ENCODE measurements at places on chromosomes 4 and X.

DNA sequence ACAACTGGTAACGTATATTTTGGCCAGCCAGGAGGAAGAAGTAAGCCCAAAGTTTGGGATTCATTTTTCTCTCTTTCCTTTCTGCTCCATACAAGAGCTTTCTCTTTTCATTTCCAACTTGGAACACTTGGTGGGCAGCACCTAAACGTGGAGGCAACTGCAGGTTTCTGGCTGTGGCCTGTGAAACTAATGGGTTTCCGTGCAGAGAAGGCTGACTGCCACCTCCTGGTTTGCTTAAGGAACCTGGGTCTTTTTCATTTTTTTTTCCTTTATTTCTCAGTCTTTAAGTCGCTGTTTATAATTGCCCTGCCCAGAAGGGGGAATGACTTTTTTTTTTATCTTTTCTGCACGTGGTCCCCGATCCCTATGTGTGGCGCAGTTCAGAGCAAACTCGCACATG, 15.4 kb downstream of the ZNF718 start:
- no peaks in the 10 kb centered on the region for H3K27me3 ChIP-seq
- H3K27ac ChIP-seq = no peak overlapping the region
- H3K4me1 ChIP-seq = no peaks in the 10 kb centered on the region
- peaks cover 53% of the 10 kb centered on the region for H3K36me3 ChIP-seq
- DNase-seq = no peak

- no peaks in the 10 kb centered on the region for H3K27me3 ChIP-seq
- H3K27ac ChIP-seq = no peak overlapping the region
- no peak for DNase-seq
- H3K4me3 ChIP-seq = no peak overlapping the region
- no peaks in the 10 kb centered on the region for H3K36me3 ChIP-seq
These were observed 428.6 kb downstream of the DTHD1 start for GRCh38 chr4:36709991-36710390.

DNA sequence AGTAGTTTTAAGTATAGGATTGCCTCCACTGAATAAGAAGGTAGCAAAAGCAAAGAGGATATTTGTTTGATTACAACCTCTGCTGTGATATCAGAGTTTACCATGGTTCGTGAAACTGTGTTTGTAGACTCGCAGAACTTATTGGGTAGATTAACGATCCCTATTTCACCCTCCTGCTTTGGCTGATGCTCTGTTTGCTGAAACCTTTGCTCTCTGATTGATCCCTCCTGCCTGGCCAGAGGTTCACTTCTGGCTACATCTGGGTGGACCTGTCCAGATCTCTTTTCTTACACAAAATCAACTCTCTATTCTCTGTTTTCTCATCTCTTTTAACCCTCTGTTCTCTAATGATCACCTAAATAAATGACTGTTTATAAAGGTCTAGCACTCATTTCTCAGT, 37.9 kb upstream of the TMEM192 start:
- no peak for DNase-seq
- H3K27ac ChIP-seq = no peak overlapping the region
- H3K4me3 ChIP-seq = no peak overlapping the region
- no peaks in the 10 kb centered on the region for H3K27me3 ChIP-seq

DNA sequence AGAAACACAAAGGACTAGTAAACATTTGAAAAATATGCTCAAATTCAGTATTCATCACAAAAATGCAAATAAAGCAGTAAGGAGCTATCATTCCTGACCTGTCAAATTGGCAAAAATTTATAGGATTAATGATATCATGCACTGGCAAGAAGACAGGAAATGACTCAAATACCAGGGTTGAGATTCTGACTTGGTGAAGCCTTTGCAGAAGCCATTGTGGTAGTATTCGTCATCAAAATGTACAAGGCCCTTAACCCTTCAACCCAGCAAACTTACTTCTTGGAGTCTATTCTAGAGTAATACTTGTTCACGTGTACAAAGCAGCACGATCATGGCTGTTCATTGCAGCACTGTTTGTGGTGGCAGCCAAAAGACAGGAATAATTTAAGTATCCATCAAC, 132.4 kb downstream of the ENOX2 start:
- no peak overlapping the region for H3K4me3 ChIP-seq
- no peaks in the 10 kb centered on the region for H3K4me1 ChIP-seq
- no peak overlapping the region for H3K27ac ChIP-seq

DNA sequence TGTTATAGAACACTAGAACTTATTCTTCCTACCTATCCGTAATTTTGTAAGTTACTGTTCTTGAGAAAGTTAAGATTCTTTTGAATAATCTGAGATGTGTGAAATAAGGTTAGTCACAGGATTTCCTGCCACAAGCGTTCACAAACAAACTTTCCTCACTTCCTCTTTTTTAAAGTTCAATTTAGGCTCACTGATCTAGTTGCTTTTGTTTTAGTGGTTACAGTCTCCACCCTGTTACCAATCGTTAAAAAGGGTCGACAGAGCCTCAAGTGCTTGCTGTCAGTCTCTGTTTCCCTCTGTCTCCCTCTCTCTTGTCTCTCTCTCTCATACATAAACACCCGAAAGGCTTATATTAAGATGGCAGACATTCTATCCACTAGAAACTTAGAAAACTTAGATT, 35.9 kb upstream of the STK26 start:
- H3K36me3 ChIP-seq = no peaks in the 10 kb centered on the region
- H3K4me1 ChIP-seq = no peaks in the 10 kb centered on the region
- no peak overlapping the region for H3K4me3 ChIP-seq
- no peaks in the 10 kb centered on the region for H3K27me3 ChIP-seq
- no peak for DNase-seq

DNA sequence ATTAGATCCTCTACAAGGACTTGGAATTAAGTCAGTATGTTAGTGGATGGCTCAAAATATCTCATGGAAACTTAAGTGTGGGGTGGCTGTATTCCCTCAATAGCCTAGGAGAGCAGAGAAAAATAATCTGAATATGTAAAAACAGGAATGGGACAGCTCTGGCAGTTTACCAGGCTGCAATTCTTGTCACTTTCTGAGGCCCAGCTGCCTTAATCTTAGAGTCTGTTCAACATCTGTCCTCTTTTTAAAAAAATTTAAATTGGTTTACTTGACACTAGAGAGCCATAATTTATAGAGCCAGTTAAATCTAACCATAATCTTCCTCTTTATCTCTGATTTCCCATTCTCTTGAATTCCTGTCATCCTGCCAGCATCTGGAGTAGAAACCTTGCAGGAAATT, 109.2 kb upstream of the CXCL13 start:
- no peaks in the 10 kb centered on the region for H3K36me3 ChIP-seq
- no peaks in the 10 kb centered on the region for H3K4me1 ChIP-seq
- H3K4me3 ChIP-seq = no peak overlapping the region

DNA sequence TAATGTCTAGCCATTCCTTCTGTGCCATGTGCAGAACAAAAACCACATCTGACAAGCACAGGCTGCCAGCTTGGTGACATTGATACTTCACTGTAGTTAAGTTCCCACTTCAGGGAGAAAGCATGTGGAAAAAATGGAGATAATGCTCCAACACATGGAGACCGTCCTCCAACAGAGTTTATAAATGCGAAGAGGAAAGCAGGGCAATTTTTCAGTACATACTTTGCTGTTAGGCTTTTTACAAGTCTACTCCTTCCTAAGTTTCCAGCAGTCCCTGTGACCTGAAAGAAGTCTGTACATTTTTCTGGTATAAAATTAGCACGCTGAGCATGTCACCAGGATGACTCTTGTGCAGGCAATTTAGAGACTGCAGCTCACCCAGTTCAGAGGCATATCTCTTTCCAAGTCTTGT, 766.9 kb upstream of the IGFBP7 start:
- no peaks in the 10 kb centered on the region for H3K27me3 ChIP-seq
- H3K27ac ChIP-seq = no peak overlapping the region
- no peak for DNase-seq

DNA sequence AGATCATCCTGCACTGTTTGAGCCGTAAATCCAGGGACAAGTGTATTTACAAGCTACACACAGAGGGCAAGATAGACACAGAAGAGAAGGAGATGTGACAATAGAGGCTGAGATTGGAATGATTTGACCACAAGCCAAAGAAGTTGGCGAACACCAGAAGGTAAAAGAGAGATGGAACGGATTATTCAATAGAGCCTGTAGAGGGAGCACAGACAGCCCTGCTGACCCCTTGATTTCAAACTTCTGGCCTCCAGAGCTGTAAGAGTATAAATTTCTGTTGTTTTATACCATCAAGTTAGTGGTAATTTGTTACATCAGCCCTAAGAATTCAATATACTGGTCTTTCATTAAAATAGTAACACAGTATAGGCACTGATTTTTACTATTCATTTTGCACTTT, 447.8 kb downstream of the FAT4 start:
- H3K27ac ChIP-seq = no peak overlapping the region
- no peaks in the 10 kb centered on the region for H3K27me3 ChIP-seq
- H3K4me1 ChIP-seq = no peaks in the 10 kb centered on the region
- DNase-seq = no peak
- no peak overlapping the region for H3K4me3 ChIP-seq

DNA sequence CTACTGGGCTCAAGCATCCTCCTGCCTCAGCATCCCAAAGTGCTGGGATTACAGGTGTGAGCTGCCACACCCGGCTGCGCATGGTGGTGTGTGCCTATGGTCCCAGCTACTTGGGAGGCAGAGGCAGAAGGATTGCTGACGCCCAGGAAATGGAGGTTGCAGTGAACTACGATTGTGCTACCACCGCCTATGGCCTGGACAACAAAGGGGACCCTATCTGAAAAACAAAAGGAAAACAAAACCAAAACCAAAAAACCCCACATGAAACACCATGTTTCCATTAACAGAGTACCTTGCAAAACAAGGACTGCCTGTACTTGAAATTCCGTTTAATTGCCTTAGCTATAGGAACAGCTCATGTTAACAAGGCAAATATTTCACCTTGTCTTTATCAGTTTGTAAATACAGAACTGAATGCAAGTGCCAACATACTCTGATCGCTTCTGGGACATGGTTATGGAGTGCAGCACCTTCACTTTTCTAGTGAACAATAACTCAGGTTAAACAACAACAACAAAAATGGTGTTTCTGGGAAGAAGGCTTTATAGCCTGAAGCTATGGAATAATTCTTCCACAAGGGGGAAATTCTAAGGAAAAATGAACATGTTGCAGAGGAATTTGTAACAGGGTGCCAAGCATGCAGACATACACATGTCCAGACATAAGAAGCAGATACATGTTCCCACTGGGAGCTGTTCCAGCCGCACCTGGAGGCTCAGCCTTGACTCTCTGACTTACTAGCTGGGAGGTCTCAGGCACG, 73.2 kb upstream of the STS start:
- H3K4me1 ChIP-seq = no peaks in the 10 kb centered on the region
- H3K27me3 ChIP-seq = no peaks in the 10 kb centered on the region
- no peak overlapping the region for H3K27ac ChIP-seq
- DNase-seq = no peak

- H3K27ac ChIP-seq = no peak overlapping the region
- no peak for DNase-seq
- H3K4me1 ChIP-seq = no peaks in the 10 kb centered on the region
- H3K36me3 ChIP-seq = no peaks in the 10 kb centered on the region
These were observed 441.7 kb upstream of the RASGEF1B start for GRCh38 chr4:81913427-81913879.

- peaks cover 29% of the 10 kb centered on the region for H3K4me1 ChIP-seq
- no peak overlapping the region for H3K4me3 ChIP-seq
- no peaks in the 10 kb centered on the region for H3K27me3 ChIP-seq
- peak; percentile 33 for DNase-seq
- no peaks in the 10 kb centered on the region for H3K36me3 ChIP-seq
These were observed 196.0 kb upstream of the PSAPL1 start for GRCh38 chr4:7630568-7631287.

DNA sequence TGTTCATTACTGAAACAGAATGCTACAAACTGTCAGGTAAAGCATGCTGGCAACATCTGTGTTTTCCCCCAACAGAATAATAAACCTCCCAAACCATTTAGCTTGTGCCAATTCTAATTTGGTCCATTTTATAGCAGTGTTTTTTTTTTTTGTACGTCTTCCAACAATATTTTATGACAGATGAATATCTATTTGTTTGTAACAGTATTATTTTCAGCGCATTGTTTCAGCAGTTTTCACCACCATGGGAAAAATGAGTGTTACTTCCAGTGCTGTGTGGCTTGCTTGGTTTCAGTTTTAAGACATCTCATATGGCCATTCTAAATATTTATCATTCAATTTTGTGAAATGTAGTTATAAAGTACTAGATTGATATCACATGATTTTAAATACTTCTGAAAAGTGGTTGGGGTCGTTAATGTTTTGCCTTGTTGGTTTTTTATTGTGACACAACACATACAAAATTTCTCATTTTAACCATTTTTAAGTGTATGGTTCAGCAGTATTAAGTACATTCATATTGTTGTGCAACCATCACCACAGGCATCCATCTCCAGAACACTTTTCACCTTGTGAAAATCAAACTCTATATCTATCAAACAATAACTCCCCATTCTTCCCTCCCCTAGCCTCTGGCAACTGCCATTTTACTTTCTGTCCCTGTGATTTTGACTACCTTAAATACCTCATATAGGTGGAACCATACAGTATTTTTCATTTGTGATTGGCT, 25.6 kb upstream of the TBC1D19 start:
- no peak overlapping the region for H3K27ac ChIP-seq
- H3K4me1 ChIP-seq = no peaks in the 10 kb centered on the region
- H3K36me3 ChIP-seq = no peaks in the 10 kb centered on the region
- H3K4me3 ChIP-seq = no peak overlapping the region
- no peaks in the 10 kb centered on the region for H3K27me3 ChIP-seq

DNA sequence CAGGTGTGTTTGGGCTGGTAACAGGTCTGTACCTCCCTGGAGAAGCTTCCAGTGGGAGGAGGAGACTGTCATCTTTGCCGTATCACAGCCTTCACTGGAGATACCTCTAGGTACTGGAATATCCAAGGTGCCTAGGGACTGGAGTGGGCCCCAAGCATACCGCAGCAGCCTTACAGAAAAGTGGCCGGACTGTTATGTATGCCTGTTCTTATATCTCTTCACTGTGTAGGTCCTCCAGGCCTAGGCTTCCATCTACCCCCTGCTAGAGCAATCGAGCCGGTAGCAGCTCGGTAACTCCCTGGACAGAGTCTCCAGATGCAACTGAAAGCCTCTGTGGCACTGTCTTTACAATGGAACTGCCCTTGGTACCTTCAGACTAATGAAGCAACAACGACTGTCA, 277.4 kb upstream of the GRIA3 start:
- no peaks in the 10 kb centered on the region for H3K4me1 ChIP-seq
- H3K4me3 ChIP-seq = no peak overlapping the region
- no peaks in the 10 kb centered on the region for H3K27me3 ChIP-seq

GRCh38 chr4:42151568-42152506, 618 bp downstream of the BEND4 start:
- H3K4me1 ChIP-seq = peaks cover 3% of the 10 kb centered on the region
- H3K27ac ChIP-seq = no peak overlapping the region
- peak overlapping the region; percentile 67 for H3K4me3 ChIP-seq
- peaks cover 9% of the 10 kb centered on the region for H3K27me3 ChIP-seq
- no peaks in the 10 kb centered on the region for H3K36me3 ChIP-seq
- no peak for DNase-seq

DNA sequence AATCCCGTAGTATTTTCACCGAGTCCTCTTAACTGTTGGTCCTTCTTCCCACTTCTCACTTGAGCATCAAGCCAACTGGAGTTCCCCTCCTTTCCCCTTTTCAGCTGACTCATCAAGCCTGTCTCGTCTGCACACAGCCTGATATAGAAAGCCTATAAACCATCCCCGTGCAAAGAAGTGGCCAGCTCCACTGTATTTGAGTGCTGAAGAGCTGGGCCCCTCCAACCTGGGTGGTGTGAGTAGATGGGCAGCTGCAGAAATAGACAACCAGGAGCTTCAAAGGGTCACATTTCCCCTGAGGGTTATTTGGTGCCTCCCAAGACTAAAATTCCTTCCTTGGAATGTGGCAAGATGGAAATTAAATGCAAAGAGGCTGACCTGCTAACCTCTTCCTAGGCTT, 199.7 kb downstream of the HS6ST2 start:
- H3K4me3 ChIP-seq = no peak overlapping the region
- no peak overlapping the region for H3K27ac ChIP-seq
- H3K36me3 ChIP-seq = no peaks in the 10 kb centered on the region
- DNase-seq = no peak
